ENCODE measurements at places on chromosomes 5 and 9.
A peak's percentile ranks its signal among the peaks of the same experiment; 100 is the strongest.

DNA sequence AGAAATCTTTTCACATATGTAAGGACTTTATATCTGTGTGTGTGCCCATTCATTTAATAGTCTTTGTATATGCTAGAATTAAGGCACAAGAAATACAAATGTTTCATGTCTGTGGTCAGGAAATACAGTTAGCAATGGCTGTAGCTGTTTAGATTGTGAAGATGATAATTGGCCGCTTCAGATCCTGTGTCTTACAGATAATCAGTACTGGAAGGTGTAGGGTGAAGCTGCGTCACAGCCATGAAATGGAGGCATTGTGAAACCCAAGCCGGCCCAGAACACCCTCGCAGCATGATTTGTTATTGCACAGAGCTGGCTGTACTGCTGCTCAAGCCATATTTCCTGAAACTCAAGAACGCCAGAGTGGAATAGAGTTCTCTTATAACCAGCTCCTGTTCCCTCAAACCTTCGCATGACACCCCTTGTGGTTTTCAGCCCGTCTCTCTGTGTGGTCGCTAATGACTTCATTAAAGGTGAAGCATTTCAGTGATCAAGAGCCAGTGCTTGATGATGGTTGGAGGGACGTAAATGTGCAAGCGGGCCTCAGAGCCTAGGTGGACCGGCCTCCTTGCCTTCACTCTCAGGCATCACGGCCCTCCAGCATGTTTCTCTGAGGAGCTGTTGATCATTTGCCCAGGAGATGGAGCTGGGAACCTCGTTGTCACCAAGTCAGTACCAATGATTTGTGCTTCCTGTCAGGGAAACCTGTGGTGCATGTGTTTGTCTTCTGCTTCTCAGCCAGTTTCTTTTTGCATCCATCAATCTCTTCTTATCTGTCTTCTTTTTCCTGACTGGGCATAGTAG, 80.1 kb downstream of the F2RL2 start:
- no peak for DNase-seq

GRCh38 chr5:174723979-174724483, 351 bp upstream of the MSX2 start:
- DNase-seq = no peak

DNA sequence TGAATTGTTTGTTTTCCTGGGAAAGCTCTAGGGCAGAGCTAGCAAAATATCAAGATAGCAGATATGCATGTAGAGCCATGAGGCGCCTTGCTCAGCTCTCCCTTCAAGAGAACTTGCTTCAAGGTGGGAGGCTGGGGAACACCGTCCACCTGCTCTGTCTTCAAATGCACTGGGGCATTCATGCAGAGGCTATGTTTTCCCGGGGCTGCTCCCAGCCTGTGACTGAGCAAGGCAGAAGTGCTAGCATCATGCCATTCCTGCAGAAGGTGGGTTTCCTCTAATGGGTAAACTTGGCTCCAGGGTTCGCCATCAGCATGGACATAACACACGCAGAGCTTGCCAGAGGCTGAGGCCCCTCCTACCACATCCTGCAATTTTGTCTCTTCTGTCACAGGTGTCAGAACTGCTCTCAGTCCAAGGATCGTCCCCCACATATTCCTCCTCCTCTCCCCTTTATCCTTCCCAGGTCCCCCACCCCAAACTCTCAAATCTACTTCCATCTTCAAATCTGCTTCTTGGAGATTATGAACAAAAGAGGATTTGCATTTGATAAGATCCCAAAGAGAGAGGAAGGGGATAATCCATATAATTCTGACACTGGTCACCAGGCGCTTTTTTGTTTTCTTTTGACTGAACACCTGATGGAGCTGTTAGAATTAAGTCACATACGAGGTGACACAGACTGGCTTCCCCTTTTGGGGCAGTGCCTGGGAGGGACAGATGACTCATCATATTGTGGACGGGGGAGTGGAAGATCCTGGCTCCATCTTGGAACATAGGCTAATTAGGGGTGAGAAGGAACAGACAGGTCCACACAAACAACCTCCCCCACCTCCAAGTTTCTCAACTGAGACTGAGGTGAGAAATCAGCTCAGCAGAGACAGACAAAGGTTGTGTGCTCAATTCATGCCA, 85.0 kb upstream of the TAF11L2 start:
- DNase-seq = no peak

DNA sequence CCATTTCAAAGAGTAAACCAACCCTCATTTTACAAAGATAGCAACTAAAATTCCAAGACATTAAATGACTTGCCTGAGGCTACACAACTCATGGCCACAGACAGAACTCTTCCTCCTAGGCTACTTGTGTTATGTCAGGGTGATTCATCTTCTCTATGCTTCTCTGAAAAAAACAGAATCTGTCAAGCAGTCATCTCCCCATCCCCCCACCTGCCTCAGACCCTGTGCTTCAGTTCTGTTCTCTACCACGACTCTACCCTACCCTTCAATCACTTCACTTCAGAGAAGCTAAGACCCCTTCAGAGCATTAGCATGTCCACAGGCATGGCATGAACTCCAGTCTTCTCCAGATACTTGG, 277.7 kb upstream of the PTGER4 start:
- peak; percentile 52 for DNase-seq

GRCh38 chr5:116379306-116379705, 195.3 kb downstream of the SEMA6A start:
- DNase-seq = no peak

- DNase-seq = peak; percentile 66
Observed at GRCh38 chr9:130235558-130236435, 29.8 kb upstream of the HMCN2 start.

DNA sequence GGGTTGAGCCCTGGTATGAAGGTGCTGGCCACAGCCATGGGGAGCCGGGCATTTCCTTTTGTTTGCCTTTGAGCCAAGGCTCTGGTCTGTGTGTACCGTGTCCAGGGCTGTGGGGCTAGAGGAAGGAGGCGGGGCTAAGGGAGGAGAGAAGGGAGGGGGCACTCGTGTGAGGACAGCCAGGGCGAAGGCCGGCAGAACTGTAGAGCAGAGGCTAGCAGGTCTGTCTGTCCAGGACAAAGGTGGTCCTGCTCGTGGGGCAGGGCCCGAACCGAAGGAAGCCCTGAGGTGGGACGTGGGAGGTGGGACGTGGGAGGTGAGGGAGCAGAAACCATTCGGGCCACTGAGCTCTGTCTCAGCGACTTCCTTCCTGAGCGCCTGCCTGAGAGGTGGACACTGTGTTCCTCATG, 41.3 kb upstream of the TESK1 start:
- no peak for DNase-seq

GRCh38 chr9:71562140-71562539, 206.2 kb downstream of the CEMIP2 start:
- no peak for DNase-seq

- no peak for DNase-seq
Observed at GRCh38 chr5:5788793-5789192, 366.3 kb downstream of the ICE1 start.

DNA sequence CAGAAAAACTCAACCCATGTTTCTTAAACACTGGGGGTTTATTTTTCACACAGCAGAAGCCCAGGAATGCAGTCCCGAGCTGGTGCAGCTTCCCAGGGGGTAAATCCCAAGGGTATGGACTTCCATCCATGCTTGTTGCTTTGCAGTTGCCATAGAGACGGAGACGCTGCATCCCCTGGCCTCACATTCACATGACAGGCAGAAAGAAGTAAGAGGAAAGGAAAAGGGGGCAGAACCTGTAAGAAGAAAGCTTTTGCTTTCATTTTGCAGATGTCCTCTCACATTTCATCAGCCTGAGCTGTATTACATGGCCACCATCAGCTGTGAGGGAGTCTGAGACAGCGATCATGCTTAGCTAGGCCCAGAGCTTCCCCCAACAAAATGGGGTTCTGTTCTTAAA, 321.0 kb downstream of the AGTPBP1 start:
- DNase-seq = peak; percentile 79

GRCh38 chr9:96048104-96048955, 172.8 kb downstream of the ERCC6L2 start:
- DNase-seq = peak; percentile 29

GRCh38 chr5:37847978-37848425, 8.2 kb upstream of the GDNF start:
- DNase-seq = peak; percentile 58

- peak; percentile 75 for DNase-seq
Observed at GRCh38 chr5:39599721-39600431, 175.1 kb upstream of the DAB2 start.

GRCh38 chr5:6495433-6496206, 47.0 kb downstream of the UBE2QL1 start:
- no peak for DNase-seq

- no peak for DNase-seq
Observed at GRCh38 chr5:17399931-17400330, 98.1 kb upstream of the TAF11L2 start.

DNA sequence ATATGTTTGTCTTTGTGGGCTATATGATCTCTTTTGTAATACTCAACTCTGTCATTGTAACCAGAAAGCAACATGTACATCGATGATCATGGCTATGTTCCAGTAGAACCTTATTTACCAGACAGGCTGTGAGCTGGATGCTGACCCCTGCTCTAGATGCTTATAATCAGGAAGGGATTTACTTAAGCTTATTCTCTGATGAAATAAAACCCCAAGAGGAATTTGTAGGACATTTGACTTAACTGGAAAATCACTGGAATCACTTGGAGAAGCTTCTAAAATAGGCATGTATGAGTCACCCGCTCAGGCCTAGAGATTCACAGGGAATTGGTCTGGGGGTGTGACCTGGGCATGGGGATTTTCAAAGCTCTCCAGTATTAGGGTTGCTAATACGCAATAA, 285.8 kb upstream of the ZNF608 start:
- peak; percentile 78 for DNase-seq

DNA sequence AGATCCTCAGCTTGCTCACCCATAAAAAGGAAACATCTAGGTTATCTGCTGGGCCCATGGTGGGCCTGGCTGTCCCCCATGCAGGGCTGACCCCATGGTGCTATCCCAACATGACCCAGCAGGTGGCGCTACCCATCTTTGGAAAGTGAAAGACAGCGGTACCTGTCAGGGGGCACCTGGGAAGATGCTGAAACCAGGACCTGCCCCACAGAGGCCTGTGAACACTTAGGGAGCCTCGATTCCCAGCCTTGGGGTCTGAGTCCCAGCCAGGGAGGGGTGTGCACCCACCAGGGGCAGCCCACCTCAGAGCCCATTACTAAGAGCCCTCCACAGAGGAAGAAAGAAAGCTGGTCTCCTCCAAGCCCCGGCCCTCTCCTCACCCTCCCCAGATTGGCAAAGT, 46.6 kb upstream of the IPPK start:
- DNase-seq = peak; percentile 41

DNA sequence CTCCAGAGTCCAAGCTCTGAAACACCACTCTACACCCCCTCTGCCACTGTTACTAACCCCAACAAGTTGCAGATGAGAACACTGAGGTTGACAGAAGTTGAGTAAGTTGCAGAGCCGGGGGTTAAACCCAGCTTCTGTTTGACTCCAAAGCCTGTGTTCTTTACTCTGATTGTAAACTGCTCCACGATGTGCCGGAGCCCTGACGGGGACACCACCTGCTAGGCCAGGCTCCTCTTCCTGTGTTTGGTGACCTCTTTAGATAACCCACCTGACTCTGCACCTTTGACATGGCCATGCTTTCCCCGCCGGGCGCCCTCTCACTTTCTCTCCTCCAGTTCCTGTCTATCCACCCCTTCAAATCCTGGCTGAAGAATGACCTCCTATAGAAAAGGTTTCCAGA, 96.7 kb downstream of the PAX5 start:
- no peak for DNase-seq

- no peak for DNase-seq
Observed at GRCh38 chr9:114037961-114038723, 40.0 kb downstream of the AMBP start.

DNA sequence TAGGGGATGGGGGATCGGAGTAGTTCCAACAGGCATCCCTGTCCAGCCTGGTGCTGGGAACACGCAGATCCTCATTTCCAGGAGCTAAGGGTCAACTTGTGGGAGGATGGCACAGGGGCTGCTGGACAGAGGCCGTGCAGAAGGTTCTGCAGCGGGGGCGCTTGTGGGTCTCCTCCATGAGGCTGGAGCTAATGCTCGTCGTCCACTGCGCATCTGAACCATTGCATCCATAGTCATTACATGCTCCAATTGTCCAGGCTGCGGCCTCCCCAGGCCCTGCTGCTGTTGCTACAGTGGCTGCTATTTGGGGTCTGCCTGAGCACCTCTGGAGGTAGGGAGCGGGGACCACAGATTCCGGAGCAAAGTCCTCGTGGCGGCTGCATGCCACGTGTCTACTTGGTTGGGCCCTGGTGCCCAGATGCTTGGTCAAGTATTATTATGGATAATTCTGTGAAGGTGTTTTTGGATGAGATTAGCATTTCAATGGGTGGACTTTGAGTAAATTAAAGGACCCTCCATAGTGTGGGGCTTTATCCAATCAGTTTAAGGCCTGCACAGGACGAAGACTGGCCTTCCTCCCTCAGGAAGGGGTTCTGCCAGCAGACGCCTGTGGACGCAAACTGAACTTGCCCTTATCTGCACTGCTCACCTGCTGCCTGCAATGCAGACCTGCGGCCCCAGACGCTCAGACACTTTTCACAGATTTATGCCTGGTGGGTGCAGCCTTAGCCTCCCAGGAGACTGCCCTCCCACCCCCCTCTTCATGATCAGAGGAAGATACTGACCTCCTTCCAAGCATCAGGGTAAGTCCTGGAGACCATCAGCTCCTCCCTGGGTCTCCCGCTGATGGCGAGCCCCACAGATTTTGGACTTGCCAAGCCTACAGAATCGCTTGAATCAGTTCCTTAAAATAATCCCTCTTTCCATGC, 127.5 kb upstream of the IRX4 start:
- no peak for DNase-seq

DNA sequence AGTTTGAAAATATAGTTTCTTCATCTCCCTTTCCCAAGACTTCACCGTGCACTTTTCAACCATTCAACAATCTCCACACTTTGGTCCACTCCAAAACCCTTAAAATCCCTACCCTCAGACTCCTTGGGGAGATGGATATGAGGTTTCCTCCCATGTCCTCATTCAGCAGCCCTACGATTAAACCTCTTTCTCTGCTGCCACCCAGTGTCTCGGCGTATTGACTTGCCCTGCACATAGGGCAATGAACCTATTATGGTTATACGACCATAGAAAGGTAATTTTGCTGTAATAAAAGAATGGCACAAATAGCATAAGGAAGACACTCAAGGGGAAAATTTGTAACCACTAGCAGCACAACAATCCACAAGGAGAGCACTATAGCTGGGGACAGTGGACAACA, 803.5 kb downstream of the TLE1 start:
- DNase-seq = no peak

DNA sequence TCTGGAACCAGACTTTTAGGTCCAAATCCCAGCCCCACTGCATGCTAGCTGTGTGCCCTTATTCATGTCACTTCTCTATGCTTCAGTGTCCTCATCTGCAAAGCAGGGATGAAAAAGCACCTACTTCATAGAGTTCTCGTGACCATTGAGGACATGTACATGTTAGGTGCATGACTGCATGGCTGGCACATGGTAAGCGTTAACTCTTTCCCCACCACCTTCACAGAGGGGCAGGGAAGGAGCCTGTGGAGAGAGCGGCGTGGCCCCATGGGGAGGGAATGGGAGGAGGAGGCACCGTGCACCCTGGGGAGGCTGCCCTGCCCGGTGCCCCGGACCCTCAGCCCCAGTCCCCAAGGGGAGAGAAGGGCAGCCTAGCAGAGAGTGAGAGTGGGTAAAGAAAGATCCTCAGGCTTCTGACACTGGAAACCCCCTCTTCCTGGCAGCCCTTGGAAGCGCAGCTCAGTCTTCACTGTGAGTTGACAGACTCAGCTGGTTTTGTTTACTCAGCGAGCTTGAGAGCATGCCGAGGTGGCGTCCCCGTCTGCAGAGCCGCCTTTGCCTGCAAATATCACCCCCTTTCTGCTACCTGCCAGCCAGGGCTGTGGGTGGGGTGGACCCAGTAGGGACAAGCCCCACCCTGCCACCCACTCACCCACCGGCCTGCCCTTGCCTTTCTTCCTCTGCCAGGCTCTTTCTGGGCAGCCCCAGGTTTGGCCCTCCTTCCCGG, 10.6 kb upstream of the ANGPTL2 start:
- peak; percentile 57 for DNase-seq

Data from fibroblast of skin of scalp (primary cell).